Right ventricle myocardium inferior (tissue), 1 donor: ENCODE measurements at places on chromosomes 1 and 21. TPM values are rescaled to one million over a fixed set of nuclear protein-coding genes. Genes with fewer than 3 reads are reported as not detected.

- no peak for DNase-seq
These were observed 12.3 kb downstream of the ZNF436 start for GRCh38 chr1:23357138-23357908.

DNA sequence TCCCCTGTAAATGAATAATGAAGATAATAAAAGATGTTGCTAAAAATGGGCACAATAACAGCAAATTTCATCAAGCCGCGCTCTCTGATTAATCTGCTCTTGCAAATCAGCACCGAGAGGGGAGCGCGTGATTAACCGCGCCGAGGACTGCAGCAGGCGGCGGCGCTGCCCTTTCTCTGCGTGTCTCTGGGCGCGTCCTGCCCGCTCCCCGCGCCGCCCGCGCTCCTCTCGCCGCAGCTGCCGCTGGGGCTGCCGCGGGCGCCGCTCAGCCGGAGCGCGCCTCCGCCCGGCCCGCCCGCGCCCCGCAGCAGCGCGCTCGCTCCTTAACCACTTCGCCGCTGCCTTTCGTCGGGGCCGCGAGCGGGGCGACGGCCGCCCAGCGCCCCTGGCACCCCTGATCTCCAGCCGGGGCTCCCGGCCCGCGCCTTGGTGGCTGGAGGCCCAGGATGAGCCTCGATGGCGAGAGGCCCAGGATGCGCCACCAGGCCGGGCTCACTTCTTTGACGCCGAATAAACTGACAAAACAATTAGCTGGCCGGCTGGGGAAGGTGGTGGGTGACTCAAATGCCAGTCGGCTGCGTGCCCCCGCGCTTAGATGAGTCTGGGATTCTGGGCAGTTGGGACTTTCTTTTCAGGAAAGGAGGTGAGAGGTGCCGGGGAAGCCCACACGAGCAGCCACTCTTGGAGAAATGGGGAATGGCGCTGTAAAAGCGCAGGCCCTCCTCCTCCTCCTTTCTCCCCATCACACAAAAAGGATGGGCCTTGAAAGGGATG is 221.4 kb upstream of the PKN2 start:
- peak; percentile 72 for DNase-seq

DNA sequence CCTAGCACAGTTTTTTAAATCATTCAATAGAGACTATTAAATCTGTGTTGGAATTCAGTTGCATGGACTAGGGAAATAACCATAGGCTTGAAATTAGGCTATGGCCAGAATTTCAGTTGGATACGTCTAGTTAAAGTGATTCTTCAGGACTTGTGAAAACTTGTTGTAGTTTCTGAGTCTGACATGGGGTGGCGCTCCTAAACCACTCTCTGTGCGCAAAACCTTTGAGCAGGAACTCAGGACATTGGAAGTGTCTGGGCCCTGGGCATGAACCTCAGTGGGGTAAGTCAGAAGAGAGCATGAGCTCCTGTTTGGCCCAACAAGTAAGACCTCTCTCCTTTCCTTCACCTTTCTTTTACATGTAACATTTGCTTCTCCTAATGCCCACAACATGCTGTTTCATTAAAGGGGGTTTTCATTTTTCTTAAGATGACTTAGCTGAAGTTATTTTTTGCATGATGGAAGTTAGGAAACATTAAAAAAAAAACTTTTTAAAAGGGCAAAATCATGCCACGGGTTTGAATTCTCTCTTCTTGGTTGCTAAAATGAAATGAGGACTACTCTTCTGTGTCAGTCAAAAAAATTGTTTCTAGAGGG is 17.1 kb upstream of the CCDC190 start:
- no peak for DNase-seq

DNA sequence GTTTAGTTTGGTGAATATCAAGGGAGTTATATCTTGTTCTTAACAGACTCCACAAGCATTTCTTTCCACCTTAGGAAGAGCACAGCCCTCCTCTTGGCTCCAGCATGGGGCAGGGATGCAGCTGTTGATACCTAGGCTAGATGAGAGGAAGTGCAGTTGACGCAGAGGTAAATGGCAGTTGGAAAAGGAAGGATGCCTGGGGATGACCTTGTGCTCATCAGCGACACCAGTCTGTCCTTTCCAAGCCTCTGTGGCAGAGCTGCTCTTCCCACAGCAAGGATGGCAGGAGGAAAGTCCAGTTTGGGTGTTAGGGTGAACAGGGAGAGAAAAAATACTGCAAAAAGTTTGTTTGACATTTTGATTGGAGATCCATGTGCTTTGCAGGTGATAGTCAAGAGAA is 6.2 kb downstream of the PROX1 start:
- DNase-seq, result no peak

GRCh38 chr1:108856994-108857393 is at the start of gene AKNAD1:
Gene AKNAD1 (minus strand): TSS chr1:108857094. CDS start chr1:108852664, 4,430 bp downstream.
- DNase-seq, result no peak

DNA sequence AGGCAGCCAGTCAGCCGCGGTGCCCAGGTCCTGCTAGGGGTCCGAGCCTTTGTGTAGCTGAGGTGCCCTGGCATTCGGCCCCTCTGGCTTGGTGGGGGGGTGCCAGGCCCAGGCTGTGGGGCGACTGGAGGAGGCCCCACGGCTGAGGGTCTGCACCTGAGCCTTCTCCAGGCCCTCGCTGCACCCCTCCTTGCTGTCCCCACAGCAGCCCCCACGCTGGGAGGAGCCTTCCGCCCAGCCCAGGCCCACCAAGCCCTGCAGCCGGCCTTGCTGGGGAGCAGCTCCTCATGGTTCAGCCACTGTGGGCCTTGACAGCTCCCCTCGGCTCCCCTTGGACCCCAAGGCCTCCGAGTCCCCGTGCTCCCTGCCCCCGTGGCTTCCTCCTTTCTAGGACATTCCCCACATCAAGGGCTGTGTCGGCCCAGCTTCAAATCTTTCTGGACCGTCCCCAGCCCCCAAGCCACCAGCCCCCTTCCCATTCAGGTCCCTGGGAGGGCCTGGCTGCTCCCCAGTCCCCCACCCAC is 67.8 kb downstream of the MORN1 start:
- no peak for DNase-seq

The LDLRAD1 gene
- not detected for total RNA-seq

The MNDA gene
- total RNA-seq, result 4.9 TPM

The RPE65 gene
- not detected for total RNA-seq

The CSMD2 gene
- 0.32 TPM for total RNA-seq
